Activated CD4-positive, alpha-beta T cell treated with anti-CD3 and anti-CD28 coated beads for 36 hours (primary cell): ENCODE measurements at places on chromosomes 7 and 10.
A peak's percentile ranks its signal among the peaks of the same experiment; 100 is the strongest.

DNA sequence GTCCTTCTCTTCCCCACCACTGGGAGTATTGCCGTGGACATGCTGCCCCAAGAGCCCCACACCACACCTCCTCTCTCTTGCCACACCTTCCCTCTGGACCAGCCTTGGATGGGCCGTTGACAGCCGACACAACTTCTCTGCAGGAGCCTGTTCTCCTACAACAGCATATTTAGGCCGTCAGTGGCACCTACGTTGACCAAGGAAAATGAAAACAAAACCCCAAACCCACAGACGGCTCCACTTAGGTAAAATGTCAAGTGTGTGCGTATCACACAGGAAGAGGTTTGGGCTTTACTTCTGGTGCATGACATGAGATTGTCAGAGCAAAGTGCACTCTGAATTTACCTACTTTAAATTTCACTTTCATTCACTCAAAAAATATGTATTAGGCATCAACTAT, 246.6 kb downstream of the ZMYND11 start:
- no peak for DNase-seq

DNA sequence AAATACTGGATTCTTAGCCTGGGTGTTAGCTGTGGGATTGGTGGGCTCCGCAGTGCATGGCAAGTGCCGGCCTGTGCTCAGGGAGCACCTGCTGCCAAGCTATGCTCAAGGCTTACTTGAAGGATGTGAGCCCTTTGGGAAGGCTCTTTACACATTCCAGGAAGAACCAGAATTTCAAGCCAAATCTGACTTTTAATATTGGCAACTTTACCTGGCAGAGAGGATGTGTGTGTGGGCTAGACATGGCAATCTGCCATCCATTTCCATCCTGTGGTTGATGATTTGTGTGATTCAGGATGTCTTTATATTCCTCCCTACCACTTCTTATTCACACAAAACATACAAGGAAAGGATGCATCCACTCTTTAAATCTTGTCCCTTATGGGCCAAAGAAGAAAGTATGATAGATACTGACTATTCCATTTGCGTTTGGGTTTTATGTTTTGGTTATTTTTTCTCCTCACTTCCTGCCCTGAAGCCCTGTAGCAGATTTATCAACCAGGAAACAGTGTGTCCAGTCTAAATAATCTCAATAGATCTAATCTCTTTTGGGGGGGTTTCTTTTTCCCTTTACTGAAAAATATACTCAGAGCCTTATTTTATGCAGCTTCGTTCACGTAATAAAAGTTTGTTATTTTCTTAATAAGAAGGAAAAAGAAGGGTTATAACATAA, 247.1 kb downstream of the COBL start:
- DNase-seq, result no peak

- peak; percentile 77 for DNase-seq
Observed at GRCh38 chr7:50393547-50394252, 56.5 kb downstream of the FIGNL1 start.

GRCh38 chr10:76540331-76540730, 1097.3 kb downstream of the KCNMA1 start:
- DNase-seq, result no peak

DNA sequence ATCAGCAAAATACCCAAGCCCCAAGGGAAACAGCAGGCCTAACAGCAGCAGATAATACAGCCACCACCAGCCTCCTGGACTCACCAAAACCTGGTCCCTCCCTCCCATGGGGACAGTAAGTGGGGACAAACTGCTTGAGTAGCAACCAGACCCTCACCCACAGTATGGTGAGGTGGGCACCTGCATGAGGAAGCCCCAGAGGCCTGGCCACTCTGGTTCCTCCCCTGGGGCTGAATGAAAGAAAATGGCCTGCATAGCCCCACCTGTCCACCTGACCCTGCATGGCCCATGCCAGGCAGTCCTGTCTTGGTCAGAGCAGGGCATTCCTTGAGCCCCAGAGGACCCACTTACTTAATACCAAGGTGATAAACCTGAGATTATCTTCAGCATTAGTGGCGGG, 13.0 kb upstream of the C10orf90 start:
- no peak for DNase-seq

DNA sequence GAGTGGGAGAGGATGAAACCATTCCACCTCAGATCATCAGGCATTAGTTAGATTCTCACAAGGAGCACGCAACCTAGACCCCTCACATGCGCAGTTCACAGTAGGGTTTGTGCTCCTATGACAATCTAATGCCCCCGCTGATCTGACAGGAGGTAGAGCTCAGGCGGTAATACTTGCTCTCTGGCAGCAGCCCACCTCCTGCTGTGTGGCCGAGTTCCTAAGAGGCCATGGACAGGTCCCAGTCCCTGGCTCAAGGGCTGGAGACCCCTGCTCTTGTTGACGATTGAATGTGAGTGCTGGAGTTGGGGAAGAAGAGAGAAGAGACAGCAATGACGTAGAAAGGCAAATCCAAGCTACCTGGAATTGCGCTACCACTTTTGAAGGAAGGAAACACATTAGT, 267.2 kb downstream of the TFEC start:
- no peak for DNase-seq

- DNase-seq, result peak; percentile 55
Observed at GRCh38 chr10:75035975-75036708, 75.3 kb upstream of the SAMD8 start.

- DNase-seq, result no peak
Observed at GRCh38 chr10:14309593-14309992, 21.1 kb downstream of the FRMD4A start.

DNA sequence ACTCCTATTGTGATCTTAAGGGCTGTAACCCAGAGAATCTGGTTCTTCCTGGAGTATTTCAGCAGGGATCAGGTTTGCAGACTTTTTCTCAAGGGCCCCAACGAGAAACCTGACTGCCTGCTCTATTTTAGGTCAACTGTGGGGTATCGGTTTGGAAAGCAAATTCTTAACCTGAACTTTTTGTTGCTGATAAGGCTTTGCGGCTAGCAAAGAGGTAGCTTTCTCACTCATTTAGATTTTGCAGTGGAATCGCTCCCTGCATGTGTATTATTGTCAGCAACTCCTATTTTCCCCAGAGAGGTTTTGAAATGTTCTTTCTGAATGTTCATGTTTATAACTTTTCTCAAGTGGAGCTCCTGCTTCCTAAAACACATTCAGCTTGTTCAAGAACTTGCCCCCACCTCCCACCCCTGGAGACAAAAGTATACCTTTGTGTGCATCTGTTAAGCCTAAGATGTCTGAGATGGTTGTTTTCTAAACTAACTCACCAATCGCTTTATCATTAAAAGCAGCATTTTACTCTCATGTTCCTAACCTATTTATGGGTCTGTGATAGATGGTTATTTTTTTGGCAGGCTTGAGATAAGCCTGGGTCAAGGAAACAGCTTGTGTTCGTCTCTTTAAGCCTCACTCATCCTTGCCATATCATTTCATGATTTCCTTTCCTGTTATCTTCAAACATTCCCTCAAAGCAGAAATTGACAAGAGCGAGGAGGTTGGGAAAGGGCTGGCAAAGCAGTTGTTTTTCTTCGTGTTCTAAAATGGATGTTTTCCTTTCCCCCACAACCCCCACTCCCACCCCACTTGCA, 129.8 kb downstream of the BAMBI start:
- no peak for DNase-seq

- no peak for DNase-seq
Observed at GRCh38 chr10:101968940-101969321, 87.0 kb downstream of the ARMH3 start.

GRCh38 chr7:130461272-130461671, 20.5 kb upstream of the CEP41 start:
- DNase-seq, result no peak

DNA sequence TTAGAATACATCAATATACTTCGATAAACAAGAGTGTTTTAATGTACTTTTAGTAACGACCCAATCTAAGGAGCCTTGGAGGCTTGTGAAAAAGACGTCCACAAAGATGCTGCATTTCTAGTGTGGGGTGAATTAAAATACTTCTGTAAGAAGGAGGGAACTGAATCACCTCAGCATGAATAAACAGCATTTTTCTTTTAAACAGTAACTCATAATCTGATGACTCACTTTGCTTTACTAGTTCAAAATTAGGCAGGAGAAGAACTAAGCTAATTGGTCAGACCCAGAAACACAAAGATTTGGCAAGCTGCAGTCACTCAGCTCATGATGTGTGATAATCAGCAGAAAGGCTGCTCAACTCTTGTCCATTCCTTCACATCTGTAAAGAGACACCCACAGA, 24.2 kb downstream of the NCOA4 start:
- no peak for DNase-seq

DNA sequence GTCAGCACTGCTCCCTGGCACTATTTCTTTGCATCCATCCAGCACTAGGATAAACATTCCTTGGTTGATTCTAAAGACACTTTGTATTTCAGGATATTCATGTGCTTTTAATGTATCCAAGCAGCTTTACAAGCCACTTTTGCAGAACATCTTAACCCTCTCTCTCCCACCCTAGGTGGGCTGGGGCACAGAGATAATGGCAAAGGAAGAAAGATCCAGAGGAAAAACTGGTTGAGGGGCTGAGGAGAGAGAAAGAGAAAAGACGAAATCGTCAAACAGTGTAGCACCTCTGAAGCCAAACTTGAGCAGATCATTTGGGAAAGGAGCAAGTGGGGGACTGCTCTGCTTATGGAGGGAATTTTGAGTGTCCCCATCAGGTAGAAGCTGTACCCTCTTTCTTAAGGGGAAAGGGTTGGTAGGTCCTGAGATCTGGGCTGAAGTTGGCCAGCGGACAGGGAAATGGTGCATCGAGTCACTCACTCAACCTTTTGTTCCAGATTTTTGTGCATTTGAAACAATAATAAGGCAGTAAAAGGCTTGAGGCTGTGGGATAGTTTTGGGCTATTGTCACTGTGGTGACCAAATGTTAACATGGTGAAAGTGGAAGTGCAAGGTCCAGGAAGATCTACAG, 4.2 kb upstream of the HOXA13 start:
- no peak for DNase-seq

GRCh38 chr10:60810437-60811182, 32.3 kb downstream of the CDK1 start:
- no peak for DNase-seq

DNA sequence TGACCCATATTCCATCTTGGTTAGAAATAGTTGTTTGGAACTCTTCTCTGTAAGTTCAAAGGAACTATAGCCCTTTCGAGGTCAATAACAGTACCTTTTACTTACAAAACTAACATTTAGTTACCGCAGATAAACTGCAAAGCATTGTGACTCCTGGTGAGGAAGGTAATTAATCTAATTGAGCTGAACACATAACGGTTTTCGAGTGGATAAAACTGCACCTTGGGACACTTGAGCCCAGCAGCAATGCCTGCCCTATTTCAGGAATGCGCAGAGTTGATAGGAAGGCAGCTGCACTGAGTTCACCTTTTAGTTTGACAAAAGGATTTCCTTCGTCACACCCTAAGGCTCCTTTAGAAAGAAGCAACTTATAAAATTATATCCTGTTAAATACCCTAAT, 75.4 kb downstream of the JAZF1 start:
- DNase-seq, result no peak

GRCh38 chr10:15485027-15485426, 113.9 kb upstream of the FAM171A1 start:
- DNase-seq, result no peak

DNA sequence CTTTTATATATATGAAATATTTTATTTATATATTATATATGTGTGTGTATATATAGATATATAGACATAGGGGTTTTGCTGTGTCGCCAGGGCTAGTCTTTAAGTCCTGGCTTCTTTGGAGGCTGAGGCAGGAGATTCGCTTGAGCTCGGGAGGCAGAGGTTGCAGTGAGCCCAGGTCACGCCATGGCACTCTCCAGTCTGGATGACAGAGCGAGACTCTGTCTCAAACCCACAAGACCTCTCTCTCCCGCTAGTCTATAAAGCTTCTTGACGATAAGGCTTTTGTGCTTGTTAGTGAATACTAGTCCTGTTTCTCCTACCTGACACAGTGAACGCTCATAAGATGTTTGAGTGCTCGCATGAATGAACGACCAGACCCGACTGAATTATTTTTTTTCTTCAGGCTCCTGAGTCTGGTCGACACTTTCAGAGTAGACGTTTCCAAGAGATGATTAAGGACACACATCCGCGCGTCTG, 577 bp upstream of the DDX21 start:
- DNase-seq, result peak; percentile 55

GRCh38 chr7:95871075-95871848, 98.9 kb downstream of the DYNC1I1 start:
- DNase-seq, result peak; percentile 29

- no peak for DNase-seq
Observed at GRCh38 chr7:36790311-36790787, 66.1 kb upstream of the AOAH start.

DNA sequence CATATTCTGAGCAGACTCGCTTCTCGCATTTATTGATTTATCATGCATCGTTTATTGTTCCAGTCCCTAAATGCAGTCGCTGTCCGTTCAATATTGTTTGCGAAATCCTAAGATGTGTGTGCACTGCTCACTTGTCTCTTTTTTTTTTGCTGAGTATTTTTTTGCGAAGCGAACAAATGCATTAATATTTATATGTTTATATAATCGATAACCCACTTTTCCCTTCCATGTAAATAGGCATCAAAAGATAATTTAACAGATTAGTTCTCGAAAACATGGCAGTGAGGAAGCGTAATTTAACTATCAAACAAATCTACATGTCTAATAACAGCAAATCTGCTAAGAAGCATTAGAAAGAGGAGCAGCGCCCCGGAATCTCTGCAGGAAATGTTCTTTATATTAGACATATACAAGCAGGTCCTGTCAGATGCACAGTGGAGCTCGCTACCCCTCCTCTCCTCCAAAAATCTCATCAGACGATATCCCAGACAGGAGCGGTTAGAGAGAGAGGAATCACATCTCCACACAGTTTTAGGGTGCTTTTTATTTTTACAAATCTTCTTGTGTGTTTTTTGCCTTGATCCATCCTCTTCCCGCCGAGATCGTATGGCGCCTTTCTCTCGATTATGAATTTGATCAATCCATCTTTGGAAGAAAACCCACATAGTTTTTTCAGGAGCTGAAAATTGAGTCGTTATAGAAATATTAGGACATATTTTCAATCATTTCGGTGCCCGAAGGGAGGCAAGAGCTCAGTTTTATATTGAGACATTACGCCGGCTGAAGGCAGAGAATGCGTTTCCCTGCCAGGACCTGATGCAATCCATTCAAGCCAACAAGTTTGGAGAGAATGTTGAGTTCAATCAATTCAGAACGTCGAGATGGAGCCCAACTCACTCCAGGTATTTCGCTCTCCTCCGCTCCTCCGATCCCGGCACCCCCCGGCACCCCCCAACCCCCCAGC, at the start of gene ARID5B:
Gene ARID5B (plus strand): TSS at position 871 of the 964 bp plus-strand sequence. CDS start 11 bp downstream, at position 882.
- peak; percentile 68 for DNase-seq

- no peak for DNase-seq
Observed at GRCh38 chr7:8283968-8284367, 22.0 kb upstream of the ICA1 start.

GRCh38 chr7:14717169-14717568, 185.4 kb downstream of the DGKB start:
- no peak for DNase-seq

DNA sequence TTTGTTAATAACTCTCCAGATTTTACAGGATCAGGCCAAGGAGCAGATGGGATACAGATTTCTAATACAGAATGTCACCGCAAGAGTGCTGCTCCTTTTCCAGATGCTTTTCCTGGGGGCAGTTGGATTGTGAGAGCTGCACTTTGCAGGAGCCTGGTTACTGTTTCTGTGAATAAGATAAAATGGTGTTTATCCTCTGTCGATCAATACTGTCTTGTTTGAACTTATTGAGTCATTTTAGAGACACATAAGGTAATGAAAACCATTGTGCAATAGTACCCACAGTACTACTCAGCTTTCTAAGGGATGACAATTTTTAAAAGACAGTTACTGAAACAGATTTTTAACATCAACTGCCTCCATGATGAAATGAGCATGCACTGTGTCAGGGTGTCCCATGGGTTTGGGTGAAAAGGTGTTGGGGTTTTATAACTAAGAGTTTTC, 2.9 kb downstream of the A1CF start:
- DNase-seq, result no peak
